Mucosa of gallbladder (tissue), 1 donor: ENCODE measurements at places on chromosomes 7 and 10.
A peak's percentile ranks its signal among the peaks of the same experiment; 100 is the strongest.

DNA sequence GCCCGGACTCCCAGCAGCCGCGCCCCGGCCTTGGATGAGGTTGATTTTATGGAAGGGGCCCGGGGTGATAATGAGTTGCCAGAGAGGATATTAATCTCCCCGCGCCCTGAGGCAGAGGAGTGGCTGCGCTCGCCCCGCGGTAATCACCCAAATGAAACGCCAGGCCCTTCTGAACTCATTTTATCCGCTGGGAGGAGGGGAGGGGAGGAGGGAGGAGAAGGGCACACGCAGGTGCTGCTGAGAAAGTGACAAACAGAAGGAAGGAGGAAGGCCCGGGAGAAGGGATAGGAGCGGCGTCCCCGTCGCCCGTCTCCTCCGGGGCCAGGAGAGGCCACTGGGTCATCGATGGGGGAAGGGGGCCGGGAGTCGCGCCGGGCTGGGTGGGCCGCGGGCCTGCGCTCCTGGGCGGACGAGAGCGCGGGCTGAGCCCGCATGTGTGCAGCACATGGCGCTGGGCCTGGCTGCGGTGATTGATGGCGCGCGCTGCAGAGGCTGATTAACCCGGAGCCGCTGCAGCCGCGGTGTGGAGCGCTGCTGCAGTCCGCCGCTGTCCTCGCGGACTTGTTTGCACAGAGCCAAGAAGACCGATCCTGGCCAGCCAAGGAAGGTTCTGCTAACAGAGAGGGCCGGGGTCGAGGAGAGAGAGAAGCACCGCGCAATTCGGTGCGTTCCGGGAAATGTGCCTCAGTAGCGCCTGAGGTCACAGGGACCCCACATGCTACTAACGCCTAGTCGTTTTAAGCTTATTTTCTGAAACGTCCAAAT is 6.5 kb downstream of the MNX1 start:
- no peak for DNase-seq

DNA sequence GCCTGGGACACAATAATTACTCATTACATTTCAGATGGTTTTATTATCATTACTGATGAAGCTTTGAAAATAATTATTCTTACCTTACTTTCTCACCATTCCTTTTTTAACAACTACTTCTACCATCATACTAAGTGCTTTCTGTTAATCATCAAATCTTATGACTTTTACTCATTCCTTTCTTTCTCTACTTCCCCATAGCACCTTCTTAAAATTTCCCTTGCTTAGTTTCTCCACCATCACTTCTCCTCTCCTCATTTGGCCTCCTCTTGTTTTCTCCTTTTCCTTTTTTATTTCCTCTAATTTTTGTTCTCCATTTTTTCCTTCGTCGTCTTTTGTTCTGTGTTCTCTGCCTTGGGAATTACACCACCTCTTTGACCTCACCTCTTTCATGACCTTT is 303.2 kb upstream of the KAT6B start:
- DNase-seq = no peak

GRCh38 chr7:44716205-44716604 is 32.4 kb upstream of the ZMIZ2 start:
- DNase-seq = no peak

DNA sequence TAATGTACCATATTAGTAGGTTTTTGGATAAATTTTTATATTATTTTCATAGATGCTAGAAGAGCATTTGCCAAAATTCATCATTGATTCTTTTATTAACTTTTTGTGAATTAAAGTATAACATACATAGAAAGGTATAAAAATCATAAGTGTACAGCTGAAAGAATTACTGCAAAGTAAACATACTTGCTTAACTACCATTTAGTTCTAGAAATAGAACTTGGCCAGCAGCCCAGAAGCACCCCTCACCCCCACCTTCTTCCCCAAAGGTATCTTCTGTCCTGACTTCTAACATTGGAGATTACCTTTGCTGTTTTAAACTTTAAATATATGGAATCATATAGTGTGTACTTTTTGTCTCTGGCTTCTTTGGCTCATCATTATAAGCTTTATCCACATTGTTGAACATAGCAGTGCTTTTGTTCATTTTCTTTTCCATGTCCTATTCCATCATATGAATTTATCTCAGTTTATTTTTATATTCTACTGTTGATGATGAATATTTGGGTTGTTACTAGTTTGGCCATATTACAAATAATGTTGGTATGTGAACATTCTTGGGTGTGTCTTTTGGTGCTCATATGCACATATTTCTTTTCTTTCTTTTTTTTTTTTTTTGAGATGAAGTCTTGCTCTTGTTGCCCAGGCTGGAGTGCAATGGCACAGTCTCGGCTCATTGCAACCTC is 142.8 kb downstream of the ADK start:
- DNase-seq = no peak

DNA sequence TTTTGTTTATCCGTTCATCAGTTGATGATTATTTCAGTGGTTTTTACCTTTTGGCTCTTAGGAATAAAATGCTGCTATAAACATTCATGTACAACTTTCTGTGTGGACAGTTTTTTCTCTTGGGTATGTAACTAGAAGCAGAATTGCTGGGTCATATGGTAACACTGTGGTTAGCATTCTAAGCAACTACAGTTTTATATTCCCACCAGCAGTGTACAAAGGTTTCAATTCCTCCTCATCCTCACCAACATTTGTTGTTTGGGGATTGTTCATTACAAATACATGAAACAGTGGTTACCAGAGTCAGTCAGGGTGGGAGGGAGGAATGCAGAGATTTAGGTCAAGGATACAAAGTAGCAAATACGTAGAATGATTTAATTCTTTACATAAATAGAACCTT is 97.0 kb downstream of the NPSR1 start:
- DNase-seq = no peak

DNA sequence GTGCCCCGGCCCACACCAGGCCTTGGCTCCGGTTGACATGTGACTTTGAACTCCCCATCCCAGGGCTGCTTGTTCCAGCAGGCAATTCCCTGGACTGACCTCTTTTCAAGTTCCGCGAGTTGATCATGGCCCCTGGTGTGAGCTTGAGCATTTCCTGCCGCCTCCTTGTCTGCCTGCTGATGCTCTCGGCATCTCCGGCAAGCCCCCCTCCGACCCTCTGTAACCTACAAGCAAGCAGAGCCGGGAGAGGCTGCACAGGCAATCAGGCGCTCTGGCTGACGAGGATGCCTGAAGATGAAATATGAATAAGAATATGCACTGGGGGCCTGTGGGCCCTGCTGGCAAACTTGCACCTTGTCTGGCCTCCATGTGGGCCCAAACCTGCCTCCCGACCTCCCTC is 304.9 kb upstream of the MKI67 start:
- no peak for DNase-seq

DNA sequence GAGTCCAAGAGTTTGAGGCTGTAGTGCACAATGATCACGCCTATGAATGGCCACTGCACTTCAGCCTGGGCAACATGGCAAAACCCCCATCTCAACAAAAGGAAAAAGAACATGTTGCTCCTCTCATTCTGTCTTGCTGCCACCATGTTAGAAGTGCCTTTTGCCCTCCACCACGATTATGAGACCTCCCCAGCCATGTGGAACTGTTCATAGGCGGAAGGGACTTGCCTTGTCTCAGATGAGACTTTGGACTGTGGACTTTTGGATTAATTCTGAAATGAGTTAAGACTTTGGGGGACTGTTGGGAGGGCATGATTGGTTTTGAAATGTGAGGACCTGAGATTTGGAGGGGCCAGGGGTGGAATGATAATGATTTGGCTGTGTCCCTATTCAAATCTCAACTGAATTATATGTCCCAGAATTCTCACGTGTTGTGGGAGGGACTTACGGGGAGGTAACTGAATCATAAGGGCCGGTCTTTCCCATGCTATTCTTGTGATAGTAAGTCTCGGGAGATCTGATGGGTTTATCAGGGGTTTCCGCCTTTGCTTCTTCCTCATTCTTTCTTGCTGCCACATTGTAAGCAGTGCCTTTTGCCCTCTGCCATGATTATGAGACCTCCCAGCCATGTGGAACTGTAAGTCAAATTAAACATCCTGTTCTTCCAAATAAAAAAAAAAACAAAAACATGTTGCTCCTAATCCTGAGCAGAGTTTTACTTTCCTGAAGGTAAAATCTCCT is 22.3 kb downstream of the DLG5 start:
- DNase-seq = no peak

DNA sequence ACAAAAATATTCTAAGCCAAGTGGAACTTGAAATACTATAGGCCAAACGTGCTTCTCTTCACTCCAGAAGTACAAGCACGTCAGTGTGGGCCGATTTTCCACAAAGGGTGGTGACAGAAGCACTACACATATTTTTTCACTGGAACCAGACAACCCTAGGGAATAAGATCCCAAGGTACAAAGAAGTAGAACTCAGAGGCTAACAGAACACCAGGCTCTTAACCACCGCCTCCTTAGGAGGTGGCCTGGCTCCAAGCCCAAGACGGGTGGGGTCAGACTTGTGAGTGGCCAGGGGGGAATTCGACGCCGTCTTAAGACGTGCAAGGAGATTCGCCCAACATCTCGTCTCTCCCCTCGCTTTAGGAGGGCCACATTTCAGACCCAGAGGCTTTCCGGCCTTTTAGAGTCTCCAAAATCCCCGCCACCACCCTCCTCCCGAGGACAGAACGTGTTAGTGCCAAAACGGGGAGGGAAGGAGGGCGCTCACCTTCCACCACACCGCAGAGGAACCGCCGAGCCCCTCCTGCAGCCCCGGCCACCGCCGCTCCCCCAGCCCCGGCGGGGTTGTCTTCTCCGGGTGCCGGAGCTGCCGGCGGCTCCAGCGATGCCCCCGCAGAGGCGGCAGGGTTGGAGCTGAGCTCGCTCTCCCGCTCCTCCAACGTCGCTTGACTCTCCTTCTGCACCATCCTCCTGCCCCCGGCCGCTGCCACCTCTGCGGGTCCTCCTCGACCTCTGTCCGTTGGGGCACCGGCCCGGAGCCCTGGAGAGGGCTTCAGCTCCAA is 716 bp downstream of the OGA start:
- DNase-seq = peak; percentile 86

GRCh38 chr7:83908526-83908925 is 259.6 kb upstream of the SEMA3E start:
- DNase-seq = no peak

DNA sequence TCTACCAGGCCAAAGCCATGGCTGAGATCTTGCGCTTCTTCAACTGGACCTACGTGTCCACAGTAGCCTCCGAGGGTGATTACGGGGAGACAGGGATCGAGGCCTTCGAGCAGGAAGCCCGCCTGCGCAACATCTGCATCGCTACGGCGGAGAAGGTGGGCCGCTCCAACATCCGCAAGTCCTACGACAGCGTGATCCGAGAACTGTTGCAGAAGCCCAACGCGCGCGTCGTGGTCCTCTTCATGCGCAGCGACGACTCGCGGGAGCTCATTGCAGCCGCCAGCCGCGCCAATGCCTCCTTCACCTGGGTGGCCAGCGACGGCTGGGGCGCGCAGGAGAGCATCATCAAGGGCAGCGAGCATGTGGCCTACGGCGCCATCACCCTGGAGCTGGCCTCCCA is 142.7 kb downstream of the GRM3 start:
- no peak for DNase-seq

DNA sequence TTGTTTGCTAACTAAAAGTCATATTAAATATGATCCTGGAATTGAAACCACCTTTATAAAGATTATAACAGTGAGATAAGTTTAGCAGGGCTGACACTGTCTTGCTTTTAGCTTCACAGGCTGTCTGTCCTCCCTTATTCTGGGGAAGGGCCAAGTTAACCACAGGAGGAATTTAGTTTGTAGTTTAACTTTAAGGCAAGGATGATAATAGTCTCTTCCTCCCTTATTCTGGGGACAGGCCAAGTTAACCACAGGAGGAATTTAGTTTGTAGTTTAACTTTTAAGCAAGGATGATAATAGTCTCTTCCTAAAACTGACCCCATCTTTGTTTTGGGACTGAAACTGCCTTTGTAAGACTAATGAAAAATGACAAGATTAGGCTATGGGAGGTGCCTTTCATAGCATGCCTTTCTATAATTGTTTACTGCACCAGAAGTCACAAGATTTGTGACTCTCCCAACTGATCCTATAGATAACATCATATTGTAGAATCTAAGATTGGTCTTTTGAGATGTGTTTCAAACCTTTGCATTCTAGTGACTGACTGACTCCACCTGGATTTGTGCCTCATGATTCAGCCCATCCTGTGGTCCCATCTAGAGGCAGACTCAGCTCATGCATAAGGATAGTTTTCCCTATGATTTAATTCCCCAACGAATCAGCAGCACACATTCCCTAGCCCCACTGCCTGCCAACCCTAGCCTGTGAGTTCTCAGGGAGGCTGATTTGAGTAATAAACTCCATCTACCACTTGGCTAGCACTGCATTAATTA is 212.0 kb downstream of the MAGI2 start:
- no peak for DNase-seq

- DNase-seq = no peak
Measured at GRCh38 chr7:112791465-112792168, 1.4 kb upstream of the TMEM168 start.

- peak; percentile 15 for DNase-seq
Measured at GRCh38 chr10:87734987-87735827, 75.5 kb downstream of the PAPSS2 start.

- DNase-seq = no peak
Measured at GRCh38 chr7:30249316-30249715, 35.1 kb upstream of the ZNRF2 start.

- DNase-seq = peak; percentile 54
Measured at GRCh38 chr7:116354171-116354545, 143.8 kb downstream of the TES start.

DNA sequence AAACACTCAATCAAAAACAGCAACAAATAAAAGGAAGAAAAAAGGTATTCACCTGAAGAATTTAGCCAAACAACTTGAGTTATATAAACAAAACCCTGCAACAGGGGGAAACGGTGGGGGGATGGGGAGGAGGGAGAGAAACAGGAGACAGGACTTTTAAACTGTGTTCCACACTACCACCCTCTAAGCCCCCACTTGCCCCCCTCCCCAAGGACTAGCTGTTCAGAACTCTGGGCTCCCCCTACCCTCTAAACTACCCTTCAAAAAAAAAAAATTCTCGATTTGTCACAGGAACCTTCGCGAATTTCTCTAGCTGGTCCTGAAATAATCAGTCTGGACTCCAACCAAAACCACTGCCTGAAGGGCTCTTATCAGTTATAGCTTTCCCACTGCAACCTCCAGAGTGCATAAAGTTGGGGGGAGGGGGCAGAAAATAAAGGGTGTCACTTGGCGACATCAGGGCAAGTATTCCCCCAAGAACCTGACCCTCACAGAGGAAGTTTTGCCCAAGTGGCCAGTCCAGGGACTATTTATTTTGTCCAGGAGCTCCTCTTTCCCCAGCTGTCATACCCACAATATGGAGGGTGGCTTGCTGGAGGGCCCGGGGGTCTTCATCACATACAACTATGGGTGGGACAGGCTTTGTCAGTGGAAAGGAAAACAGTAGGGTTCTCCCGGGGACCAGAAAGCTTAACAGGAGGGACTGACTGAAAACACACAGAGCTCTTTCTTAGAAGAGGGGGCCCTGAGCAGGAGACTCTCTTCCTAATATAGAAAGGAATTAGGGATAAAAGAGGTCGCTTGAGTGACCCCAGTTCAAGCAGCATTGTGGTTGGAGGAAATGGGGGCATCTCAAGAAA is 1.3 kb downstream of the UBE2H start:
- DNase-seq = no peak
